ENCODE measurements at places on chromosomes 11 and 22.

- DNase-seq = no peak
Observed at GRCh38 chr11:134751766-134752165, 339.7 kb upstream of the B3GAT1 start.

GRCh38 chr11:128860571-128861361 lies 6.3 kb downstream of the KCNJ1 start:
- no peak for DNase-seq

DNA sequence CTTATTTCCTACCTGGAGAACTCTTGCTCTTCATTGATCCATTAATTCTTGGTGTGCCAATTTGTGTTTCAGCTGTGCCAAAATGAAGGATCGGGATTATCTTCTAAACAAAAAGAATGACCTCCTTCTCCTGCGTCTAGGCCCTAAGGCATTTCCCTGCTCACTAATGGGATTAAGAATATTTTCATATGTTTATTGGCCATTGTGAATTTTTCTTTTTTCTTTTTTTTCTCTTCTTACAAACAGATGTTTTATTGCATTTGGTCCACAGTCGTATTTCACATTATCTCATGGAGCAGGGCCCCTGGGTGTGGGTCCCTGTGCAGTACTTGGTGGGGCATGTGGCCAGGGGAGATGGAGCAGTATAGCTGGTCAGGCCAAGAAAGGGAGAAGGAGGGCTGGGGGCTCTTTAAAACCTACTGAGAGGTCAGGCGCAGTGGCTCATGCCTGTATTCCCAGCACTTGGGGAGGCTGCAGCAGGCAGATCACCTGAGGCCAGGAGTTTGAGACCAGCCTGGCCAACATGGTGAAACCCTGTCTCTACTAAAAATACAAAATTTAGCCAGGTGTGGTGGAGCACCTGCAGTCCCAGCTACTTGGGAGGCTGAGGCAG lies 35.3 kb upstream of the HORMAD2 start:
- no peak for DNase-seq

DNA sequence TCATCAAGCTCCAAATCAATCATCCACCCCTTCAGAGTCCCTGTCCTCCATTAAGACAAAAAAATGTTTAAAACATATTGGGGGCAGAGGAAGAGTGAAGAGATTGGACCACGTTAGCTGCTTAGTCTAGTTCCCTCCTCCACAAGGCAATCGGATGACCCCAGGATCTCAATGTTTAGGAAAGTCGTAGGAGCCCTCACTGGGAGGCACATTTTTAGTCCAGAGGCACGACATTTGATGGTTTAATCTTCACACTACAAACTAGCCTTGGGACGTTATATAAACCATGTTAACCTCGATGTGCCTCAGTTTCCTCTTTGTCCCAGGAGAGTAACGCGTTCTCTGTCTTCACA lies 588 bp upstream of the FAT3 start:
- DNase-seq = no peak

DNA sequence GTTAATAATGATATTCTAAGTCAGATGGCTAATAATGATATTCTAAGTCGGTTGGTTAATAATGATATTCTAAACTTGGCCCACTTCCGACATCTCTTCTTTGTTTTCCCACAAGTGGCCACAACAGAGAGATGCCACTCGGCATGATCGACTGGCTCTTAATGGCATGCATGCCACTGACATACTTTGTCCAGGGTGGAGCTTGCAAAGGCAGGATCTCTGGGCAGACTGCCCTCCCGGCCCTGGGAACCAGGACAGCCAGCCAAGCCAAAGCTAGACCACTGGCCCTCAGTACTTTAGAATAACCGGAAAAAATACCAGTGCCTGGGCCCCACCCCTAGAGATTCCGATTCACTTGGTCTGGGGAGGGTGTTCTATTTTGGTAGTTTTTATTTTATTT lies 78.1 kb downstream of the KIAA1671 start:
- no peak for DNase-seq

DNA sequence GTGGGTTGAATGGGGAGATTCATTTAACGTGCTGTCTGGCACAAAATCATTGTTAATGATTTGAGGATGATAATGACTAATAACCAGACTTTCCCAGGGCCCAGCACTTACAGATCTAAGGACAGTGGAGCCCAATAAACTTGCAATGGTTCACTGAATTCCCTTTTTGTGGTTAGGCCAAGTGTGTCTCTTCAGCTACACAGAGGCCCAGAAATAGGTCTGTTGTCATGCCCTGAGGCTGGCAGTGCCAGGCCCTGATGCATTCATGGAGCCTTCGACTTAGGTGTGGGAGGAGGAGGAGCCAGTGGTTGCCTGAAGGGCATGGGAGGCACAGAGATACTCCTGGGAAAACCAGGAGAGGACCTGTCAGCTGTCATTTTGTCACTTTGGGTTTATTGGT lies 56.1 kb downstream of the KIAA1671 start:
- DNase-seq = no peak

DNA sequence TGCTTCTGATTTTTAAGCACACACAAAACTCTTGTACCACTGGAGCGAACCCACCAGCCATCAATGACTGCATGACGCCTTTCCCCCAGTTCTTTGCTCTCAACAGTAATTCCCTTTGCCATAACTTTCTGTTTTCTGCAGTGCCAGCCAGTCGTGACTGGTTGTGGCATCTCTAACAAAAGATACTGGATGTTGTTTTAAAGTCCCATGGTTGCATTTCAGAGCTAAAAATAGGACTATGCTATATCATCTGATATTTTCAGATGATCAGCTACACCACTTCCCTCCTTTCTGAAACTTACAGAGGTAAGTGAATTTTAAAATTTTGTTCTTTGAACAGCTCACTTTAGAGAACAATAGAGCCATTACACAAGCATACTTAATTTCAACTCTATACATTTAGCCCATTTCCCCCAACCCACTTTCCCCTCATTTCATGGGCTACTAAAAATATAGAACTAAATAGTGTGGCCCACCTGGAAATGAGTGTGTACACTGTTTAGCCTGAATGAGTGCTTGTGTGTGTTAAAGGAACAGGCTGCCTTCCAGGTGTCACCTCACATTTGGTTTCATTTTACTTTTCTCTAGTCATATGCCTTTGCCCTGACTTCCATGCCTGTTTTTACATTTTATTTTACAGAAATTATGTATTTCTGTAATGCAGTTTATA lies 136.9 kb upstream of the ZC3H12C start:
- DNase-seq = no peak

GRCh38 chr11:19419021-19419750 lies 178.4 kb upstream of the E2F8 start:
- DNase-seq = no peak

DNA sequence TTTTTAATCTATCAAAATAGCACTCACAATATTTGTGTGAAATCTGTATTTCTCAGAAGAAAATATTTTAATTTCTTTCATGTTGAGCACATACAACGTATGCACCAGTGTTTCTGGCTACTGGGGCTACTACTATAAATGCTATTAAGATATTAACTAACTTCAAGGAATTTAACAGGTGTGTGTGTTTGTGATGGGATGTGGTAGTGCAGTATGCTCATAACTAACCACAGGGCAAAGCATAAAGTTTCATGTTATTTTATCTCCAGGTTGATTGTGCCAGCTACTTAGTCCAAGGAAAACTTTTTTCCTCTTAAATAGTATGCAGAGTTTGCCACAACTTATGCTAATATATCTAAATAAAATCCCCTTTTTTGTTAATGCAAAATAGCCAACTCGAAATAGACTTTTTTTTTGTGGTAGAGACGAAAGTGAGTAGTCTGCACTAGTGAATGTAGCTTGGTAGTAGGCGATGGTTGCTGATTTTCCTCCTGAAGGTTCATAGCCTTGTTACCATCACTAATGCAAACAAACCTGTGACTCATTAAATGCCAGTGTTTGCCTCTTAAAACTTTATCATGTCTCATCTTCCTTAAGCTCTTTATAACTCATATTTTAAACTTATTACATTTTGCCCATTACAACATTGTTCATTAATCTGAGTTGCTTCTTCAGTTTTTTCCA lies 565.5 kb upstream of the ANO3 start:
- no peak for DNase-seq

DNA sequence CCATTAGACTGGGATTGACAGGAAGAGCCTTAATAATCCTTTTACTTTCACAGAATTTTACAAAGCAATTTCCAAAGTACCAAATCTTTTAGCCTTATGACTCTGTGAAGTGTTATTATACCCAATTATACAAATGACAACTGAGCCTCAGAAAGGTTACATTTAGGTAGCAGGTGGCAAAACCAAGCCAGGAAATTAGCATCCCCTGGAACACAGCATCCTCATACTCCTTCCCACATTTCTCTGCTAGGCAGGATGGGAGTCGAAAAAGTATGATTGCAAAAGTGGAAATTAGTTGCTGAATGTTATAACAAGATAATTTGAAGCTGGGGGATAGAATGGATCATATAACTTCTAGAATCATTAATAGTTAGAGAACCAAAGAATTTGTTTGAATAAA lies 359.7 kb upstream of the PDGFD start:
- no peak for DNase-seq

DNA sequence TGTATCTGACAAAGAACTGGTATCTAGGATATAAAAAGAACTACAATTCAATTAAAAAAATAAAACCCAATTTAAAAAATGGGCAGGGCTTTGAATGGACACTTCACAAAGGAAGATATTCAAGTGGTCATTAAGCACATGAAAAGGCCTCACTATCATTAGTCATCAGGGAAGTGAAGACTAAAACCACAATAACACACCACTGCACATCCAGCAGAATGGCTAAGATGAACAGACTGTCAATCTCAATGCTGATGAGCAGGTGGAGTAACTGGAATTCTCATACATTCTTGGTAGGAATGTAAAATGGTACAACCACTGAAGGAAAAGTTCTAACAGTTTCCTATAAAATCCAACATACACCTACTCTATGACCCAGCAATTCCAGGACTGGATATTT lies 8.9 kb downstream of the HPS4 start:
- no peak for DNase-seq

DNA sequence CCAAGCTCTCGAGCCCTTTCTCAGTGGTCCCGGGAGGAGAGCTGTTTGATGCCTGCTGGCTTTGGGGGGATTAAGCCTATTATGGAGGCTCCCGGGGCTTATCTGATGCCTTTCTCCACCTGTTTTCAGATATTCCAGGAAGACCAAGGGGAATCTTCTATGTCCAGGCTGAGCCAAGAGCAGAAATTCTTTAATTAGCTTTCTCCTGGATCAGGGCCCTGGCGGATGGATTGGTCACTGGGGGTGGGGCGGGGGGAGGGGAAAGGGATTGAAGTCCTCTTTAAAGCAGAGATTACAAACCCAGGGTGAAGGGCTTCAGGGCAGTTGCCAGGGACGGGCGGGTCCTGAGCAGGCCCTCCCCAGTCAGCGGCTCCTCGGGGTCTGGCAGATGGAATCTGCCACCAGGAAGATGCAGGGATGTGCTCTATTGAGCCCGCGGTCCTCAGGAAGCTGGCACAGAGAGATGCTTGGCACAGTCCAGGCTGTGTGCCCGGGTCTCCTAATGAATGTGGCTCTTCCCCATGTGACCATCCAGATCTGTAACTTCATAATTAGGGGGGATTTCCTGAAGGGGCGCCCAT lies 33.6 kb downstream of the MACROD1 start:
- no peak for DNase-seq

DNA sequence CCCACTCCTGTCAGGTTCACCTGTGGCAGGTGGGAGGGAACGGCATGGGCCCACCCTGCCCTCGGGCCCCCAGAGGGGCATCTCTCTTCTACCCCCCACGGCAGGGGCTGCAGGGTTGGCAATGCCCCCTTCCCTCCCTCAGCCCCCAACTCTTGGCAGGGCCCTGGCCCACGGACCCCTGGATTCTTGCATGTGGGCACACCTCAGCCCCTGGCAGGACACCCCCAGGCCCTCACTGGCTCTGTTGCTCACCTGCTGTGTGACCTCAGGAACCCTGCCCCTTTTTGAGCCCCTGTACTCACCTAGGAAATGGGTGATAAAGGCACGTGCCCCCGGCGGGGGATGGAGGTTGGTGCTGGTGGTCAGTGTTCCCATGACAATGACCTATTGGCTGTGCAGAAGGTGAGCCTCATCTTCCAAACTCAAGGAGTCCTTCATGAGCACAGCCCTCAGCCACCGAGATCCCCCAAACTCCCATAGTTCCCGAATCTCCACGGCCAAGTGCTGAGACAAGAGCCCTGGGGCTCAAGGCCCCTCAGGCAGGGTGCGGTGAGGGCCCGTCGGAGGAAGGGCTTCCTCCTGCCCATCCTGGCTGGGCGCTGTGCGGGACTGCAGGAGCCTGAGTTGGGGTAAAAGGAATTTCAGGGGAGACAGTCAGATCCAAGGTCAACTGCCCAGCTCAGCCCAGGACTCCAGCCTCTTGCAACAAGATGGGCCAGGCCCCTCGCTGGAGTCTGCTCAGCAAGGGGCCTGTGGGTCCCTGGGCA lies 198.2 kb downstream of the IGLL1 start:
- DNase-seq = no peak

DNA sequence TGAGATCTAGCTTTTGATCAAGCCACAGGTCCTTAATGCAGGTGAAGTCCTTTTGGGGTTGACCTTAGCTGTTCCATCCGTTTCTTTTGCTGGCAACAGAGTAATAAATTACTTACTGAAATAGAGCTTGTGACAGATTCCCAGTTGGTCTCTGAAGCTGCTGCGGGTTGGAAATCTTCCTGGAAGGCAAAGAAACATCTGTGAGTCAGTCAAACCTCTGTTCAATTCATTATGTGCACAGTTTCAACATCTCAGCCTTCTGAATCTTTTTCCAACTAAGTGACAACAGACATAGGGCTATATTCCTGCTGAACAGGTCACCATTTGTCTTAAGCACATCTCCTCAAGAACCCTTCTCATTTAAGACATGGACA lies 88.9 kb upstream of the DDI1 start:
- no peak for DNase-seq

GRCh38 chr11:70528794-70529580 lies 130.7 kb downstream of the CTTN start:
- no peak for DNase-seq

GRCh38 chr22:32558681-32559355 lies 84.2 kb downstream of the FBXO7 start:
- no peak for DNase-seq

DNA sequence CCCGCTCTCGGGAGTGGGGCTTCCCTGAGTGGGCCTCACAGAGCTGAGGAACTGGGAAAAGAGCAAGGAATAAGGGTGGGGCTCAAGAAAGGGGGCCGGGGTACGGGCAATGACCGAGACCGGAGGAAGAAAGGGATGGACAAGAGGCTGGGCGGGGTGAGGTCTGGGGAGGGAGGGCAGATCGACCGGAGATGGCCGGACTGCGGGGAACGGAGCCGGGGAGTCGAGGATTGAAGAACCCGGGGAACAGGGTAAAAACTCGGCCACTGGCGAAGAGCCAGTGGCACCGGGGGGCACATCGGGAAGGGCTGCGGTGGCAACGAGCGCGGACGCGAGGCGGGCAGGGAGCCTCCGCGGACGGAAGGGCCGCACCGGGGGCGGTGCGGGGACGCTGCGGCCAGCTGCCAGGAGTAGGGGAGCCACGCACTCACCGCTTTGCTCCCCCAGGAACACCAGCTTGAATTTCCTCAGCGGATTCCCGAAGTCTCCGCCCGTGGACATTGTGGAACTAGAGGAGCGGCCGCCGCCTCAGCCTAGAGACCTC lies 667 bp downstream of the RAB6A start:
- DNase-seq = no peak

DNA sequence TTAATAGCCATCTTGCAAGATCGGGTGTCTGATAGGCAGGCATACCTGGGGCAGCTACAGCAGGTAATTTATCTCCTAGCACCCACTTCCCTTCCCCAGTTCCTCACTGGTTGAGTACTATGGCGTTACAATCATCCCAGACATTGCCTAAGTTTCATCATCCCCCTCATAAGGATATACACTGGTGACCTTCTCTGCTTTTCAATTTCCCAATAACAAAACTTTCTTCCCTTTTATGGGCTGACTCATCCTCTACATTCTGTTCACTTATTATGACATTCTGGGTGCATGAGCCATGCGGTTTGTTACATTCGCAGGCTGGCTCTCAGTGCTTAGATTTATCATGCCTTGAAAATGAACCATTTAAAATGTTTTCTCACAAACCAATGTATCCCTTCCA lies 5.0 kb upstream of the MRPL11 start:
- DNase-seq = no peak
